ENCODE measurements at places on chromosomes 4 and X.

GRCh38 chr4:167787231-167787630, 305.1 kb upstream of the ANXA10 start:
- DNase-seq: no peak

DNA sequence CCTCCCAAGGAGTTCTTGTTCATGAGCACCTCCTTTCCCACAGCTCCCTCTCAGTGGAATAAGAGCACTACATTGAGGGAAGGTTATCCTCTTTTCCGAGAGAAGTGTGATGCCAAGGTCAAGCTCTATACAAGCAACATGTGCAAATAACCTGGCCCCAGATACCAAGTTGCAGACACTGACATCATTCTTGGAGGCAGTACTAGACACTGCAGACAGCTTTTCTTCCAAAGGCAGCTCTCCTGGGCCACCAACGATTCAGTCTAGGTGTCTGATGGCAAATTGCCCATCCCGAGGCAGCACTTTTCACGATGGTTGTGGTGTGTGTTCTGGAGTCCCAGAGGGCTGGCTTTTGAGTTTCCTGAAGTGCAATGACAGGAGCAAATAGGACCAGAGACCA, 384.9 kb downstream of the TLL1 start:
- DNase-seq: no peak

DNA sequence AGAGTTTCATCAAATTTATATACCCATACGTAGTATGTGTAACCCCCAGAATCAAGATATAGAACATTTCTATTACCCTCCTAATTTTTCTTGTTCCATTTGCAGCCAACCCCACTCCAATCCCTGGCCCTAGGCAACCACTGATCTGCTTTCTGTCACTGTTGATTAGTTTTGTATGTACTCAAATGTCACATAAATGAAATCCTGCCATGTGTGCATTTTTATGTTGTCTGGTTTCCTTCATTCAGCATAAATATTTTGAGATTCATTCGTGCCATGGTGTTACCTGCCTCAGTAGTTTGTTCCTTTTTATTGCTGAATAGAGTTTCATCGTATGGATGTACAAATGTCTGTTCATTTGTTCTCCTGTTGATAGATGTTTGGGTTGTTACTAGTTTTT, 126.3 kb downstream of the MID1IP1 start:
- DNase-seq: no peak

GRCh38 chr4:5708449-5709206, at the start of gene EVC2:
TSS of gene EVC2 (minus strand) at chr4:5708559. CDS start at chr4:5708513, 46 bp downstream.
- no peak for DNase-seq

DNA sequence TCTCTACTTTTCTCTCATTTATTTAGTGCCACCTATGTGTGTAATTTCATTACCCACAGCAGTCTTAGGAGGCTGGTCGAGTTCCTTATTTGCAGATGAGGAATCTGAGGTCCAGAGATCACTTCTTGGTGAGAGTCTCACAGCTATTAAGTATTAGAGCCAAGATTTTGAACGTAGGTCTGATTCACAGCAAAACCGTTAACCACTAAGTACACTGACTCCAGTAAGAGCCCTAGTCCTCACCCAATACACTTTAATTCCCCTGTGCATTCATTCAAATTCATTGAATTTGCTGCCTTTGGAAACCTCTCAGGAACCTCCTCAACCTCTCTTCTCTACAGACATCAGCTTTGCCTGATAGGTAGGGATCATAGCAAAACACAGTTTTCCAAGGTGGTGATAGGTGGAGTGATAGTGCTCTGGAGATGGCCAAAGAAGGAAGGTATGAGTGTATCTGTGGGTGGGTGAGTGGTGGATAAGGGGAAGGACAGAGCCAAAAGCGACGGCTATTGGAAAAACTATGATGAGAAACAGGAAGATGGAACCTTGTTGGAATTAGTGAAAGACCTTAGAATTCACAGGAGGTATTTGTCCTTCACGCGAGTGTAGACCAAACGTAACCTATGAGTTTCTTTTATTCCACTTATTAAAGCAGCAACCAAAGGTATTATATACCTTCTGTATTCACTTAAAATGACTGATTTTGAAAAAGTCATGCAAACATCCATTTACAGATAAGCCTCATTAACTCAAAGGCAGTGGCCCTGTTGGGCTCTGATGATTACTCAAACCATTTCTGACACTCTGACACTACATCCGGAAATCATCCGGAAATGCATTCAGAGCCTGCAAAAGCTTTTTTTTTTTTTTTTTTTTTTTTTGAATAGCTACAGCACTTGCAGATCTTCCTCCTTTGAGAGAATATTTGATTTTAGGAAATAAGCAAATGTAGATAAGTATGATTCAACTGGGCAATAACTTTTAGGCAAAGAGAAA, 6.3 kb downstream of the FMR1 start:
- no peak for DNase-seq

DNA sequence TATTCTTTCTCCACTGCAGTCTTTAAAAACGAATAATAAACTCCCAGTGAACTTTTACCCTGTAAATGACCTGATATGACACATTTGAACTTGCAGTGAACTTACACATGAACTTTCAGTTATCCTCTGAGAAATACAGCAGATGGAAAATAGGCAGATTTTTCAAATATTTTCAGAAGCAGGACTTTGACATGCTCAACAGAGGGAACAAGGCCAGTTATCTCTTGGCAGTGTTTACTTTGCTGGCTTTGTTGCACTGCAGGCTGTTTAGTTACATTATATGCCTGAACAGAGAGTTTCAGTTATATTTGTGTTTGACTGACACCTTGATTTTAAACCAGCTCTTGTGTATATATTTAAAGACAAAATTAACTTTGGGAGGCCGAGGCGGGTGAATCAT, 47.6 kb upstream of the FGG start:
- DNase-seq: no peak

- no peak for DNase-seq
Measured at GRCh38 chr4:743463-744211, 38.0 kb downstream of the PCGF3 start.

GRCh38 chr4:106775636-106776035, 260.5 kb downstream of the DKK2 start:
- no peak for DNase-seq

DNA sequence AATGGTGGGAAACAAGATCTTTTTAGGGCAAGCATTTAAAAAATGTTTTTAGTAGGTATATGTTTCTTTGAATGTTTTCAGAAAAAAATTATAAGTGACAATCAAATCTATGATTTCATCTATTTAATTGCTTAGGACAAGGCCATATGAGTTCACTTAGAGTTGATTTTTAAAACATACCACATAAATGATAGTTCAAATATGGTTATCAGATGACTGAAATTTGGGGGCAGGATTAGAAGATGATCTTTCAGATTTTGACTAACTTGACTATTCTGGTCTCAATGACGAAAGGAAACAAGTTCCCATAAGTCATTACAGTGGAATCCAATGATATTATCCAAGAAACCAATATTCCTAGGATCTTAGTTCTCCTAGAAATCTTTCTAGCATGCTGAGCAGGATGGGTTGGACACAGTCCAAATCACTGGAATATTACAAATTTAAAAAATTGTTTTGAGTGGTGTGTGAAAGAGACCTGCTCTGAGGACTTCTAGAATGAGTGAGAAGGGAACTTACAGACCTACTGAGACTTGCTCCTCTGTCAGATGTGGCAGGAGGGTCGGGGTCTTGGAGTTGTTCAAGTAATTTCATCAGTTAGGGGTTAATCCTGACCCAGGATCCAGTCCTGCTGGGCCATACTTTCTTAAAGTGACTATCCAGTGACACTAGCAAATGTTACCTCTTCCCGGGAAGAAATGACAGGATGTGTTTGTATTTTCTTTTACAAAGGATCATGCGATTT, 20.0 kb downstream of the RHOH start:
- DNase-seq: no peak

GRCh38 chr4:76892001-76892400, 5.9 kb downstream of the SOWAHB start:
- DNase-seq: no peak

GRCh38 chrX:118973389-118974087, 880 bp upstream of the LONRF3 start:
- DNase-seq: no peak

DNA sequence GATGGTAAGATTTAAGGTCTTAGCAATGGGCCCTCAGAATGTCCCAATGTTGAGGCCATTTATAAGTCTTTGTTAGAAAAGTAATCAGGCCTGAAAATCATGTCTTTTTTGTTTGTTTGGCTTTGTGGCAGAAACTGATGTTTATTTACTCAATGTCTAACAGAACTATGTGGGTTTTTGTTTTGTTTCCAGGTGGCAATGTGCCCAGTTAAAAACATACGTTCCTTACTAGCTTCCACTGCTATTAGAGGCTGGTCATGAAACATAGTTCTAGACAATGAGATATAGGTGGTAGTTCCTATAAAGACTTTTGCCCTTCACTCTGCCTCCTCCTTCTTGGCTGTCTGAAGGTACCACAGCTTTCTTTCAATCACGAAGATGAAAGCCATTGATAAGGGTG, 108.8 kb downstream of the C4orf51 start:
- DNase-seq: no peak

GRCh38 chr4:153064571-153064970, 128.4 kb downstream of the FHDC1 start:
- no peak for DNase-seq

DNA sequence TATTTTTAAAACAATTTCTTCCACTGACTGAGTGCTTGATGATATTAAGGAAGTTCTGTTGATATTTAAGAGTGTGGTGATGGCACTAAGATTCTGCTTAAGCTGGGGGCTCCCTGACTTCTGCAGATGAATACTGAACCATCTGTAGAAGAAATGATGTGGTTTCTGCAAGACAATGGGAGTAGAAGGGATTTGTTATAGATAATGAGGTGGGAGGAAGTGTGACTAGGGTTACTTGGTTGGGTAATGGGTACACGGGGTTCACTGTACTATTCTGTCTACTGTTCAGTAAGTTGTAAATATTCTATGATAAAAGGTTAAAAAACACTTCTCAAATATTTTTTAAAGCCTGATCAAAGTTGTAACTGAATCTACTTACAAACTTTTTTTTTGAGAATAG, 60.9 kb upstream of the TXK start:
- no peak for DNase-seq

Measured in activated CD4-positive, alpha-beta T cell treated with anti-CD3 and anti-CD28 coated beads for 1 hour (primary cell).